ENCODE measurements at places on chromosomes 3 and 15.
A peak's percentile ranks its signal among the peaks of the same experiment; 100 is the strongest.

GRCh38 chr3:9808345-9809037 is 1.6 kb upstream of the TTLL3 start:
- no peak for DNase-seq

- DNase-seq, result peak; percentile 22
These were observed at the start of gene PDE8A for GRCh38 chr15:84981711-84982300. Gene PDE8A, plus strand, starts transcription at chr15:84981856. Its CDS starts 307 bp downstream, at chr15:84982163.

DNA sequence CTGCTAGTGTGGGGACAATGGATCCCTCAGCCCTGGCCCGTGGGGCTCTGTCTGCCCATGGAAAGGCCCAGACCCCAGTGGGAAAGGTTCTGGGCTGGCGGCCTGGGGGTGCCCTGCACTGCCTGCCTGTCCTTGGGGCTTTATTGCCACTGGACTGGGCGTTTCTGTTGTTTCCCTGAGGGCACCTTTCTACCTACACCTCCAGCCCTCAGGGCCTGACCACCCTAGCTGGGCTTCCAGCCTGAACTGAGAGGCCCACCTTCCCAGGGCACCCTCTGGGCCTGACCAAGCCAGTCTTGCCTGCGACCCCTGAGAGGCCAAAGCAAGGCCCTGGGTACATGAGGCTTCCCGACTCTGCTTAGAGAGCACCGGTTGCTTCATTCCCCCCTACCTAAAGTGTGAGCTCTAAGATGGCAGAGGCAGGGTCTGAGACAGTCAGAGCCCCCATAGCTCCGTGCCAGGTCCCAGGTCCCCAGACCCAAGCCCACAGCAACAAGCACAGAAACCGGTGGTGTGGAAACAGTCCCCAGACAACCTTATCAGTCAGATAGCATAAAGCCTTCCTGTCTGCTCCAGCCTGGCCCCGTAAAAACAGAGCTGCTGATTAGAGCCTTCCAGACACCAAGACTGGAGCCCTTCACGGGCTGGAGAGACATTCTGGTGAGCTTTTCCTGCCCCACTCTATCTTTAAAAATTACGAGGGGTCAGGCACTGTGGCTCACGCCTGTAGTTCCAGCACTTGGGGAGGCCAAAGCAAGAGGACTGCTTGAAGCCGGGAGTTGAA is 102.8 kb downstream of the CHSY1 start:
- DNase-seq, result no peak

DNA sequence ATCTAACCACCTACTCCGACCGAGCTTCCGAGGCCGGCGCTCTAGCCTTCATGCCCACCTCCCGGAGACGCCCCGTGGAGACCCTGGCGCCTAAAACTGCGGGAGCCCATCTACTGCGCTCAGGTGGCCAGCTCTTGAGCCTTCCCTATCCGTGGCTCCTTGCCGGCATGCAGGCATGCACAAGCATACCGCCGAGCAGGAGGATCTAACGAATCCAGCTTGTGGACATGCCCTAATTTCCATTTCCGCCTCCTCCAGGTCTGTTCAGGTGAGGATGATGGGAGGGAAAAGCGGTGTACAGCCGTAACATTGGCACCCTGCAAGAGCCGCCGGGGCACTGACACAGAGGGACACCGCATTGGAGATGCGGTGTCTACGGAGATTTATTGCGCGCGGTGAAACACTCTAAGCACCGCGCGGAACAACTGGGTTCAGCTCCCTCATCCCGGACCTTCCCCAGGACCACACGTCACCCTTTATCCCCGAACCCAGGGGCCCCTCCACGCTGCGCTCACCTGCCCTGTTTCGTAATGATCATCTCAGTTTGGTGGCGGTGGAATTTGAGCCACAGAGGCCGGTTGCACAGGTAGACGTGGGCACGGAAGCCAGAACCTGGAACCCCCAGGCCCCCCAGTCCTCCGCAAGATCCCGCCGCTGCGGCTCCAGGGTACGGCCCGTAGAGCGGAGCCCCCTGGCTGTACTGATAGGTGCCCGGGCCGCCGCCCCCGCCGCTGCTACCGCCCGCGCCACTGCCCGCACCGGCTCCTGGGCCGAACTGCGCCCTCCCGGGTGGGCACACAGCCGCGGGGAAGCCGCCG is 1.0 kb downstream of the EOMES start:
- DNase-seq, result no peak

DNA sequence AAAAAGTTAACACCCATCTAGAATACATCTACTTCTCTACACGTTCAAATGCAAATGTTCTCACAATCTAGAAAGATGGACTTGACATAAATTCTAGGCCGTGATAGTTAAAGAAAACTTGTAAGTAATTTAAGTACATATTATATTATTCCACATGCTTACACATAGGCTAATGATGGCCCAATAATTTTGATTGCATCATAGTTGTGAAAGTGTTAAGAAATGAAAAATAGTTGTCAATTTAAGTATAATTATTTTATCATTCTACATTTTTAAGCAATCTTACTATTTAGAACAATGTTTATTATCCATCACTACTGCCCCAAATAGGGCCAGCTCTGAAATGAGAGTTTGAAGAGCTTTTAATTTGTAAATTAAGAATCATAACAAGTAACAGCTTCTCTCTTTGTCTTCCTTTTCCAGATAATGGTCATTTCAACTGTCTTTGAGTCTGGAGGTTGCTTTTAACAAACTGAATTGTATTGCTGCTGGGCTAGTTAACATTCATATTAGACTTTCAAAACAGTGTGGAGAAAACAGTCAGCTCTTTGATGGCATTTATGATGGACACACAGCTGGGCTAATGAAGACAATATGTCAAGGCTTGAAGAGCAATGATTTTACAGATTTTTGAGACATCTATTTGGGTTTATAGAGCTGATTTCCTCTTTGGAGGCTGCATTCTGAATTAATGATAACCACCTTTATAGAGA is 246.1 kb upstream of the KCNH8 start:
- DNase-seq, result no peak

- DNase-seq, result no peak
These were observed 35.2 kb downstream of the SRPRB start for GRCh38 chr3:133840767-133841166.

- DNase-seq, result no peak
These were observed 159.4 kb downstream of the FBLN2 start for GRCh38 chr3:13708301-13708700.

GRCh38 chr3:20104167-20104661 is 64.0 kb downstream of the KAT2B start:
- peak; percentile 28 for DNase-seq

GRCh38 chr3:1103525-1103924 is 10.7 kb downstream of the CNTN6 start:
- DNase-seq, result no peak

DNA sequence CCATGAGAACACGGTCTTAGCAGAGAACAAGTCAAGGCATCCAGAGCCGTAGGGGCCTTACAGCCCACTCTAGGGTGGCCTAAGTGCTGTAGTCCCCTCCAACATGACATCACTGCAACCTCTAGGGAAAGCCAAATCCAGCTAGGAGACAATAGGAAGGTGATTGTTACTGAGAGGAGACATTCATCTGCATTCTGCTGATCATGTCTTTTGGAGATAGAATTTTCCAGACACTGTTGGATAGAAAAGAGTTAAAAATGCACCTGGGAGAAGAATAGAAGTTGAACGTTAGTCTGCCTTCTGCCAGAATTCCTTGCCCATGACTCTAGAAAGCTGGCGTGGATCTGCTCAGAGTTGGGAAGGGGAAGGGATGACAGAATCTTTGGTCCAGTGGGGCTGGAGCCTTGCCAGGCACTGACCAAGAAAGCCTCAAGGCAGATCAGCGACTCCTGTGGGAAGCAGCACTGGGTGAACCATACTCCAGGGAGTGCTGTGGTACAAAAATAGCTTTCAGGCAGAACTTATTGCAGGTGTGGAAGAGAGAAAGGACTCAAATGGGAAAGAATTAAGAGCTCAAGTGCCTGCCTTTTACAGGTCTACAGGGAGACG is 44.8 kb upstream of the RAF1 start:
- DNase-seq, result no peak

DNA sequence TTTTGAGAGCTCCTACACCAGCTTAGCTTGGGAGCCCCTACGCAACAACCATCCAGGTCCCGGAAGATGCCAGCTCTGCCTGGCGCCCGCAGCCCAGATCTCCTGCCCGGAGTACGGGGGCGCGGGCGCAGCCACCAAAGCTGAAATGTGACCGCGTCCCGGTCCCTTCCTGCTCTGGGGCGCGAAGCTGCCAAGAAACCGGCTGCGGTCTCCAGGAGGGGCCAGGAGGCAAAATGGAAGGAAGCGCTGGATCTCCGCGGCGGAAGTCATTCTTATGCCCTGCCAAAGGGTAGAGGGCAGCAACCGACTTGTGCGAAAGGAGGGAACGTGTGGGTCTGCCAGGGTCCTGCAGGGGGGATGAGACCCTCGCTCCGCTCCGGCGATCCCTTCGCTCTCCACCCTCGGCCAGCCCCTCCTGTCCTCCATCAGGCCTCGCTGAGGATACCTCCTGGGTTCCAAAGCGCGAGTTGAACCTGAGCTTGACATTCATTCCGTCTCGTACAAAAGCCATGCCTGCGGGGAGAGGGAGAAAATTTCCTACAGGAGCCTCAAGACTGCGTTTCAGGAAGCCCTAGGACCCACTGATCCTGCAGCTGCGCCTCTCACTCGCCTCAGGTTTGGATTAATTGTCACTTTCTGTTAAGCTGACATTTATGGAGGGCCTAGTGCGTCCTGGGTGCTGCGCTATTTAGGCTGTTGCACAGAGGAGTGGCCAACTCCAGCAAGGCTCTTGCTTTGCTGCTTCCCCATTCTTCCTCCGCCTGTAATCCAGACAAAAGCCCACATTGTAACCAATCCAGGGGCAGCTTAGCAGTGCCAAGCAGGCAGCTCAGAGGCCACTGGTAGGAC is 98.3 kb upstream of the VGLL3 start:
- no peak for DNase-seq

- DNase-seq, result no peak
These were observed 18.8 kb downstream of the MYO9A start for GRCh38 chr15:72099155-72099554.

- no peak for DNase-seq
These were observed 229.9 kb upstream of the GADL1 start for GRCh38 chr3:31124373-31124772.

DNA sequence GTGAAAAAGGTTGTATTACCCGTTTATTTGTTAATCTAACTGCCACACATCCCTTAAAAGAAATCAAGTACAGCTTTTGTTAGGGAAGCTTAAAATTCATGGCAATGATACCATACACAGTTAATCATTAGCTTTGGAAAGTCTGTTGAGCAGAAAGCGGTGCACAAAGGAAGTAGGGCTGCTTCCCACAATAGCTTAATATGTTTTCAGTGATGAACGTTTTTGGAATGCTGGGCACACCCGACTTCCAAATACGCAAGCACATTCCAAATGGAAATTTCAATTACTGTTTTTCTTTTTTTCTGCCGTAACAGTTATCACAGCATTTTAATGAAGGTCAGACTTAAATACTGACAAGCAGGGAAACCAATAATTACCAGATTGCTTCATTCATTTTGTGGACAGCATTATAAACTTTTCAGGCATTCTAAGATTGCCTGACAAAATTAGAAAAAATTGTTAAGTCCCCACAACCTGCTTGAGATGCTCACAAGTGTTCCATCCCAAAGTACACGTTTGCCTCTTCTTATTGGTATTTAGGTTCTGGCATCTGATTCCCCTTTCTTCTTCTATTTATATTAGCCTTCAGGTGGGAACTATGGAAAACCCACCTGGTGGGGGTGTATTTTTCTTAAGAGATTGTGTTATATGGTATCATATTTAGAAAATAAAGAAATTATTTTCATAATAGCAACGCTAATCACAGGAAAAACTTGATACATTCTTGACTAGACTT is 1.1 kb upstream of the ECT2 start:
- no peak for DNase-seq

- DNase-seq, result no peak
These were observed 92.7 kb downstream of the DLG1 start for GRCh38 chr3:197205675-197206074.

DNA sequence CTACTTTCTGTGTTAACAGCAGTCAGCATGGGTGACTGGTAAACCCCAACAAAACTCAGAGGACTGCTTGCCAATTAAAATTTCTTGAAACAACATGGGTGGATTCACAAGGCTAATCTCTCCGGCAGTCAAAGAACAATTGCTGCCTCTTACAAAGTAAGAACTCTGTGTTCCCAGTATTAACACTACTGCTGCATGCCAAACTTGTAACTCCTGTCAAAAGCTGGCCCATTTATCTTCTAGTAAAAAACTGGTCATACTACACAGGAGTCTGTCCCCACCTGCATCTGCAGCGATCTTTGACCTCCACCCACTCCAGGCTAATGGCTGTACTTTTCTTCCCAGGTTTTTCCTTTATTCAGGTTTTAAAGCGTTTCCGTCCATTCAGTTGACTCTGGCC is 8.7 kb upstream of the ZNF589 start:
- no peak for DNase-seq

DNA sequence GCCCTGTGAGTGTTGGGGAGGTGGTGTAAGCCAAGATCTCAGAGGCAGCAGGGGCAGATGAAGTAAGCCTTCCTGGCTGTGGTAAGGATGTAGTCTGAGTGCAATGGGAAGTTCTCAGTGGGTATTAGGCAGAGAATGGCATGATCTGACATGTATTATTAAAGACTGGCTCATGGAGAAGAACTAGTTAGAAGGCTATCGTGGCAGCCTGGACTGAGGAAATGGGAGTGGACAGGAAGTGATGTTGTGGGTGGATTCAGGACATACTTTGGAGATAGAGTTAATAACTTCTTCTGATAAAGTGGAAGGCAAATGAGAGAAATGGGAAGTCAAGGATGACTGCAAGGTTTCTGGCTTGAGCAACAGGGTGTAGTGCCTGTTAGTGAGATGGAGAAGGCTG is 250.9 kb upstream of the CFAP20DC start:
- DNase-seq, result no peak

GRCh38 chr3:170584585-170585007 is 1.3 kb downstream of the SLC7A14 start:
- DNase-seq, result no peak

DNA sequence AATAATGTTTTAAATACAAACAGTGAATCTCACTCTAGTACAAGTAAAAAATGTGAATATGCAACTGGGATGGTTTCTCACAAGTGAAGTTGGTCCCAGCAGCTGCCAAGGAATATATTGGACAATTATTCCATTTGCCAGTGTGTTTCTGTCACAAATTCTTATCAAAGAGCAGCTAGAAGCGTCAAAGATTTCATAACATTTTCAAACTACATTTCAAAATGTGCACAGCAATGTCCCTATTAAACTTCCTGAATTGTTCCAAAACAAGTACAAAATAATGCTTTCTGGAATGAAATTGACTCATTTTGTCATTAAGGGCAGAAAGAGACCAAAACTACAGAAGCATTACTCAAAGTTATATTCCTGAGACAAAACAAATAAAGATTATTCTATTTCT is 38.3 kb downstream of the GPR176 start:
- no peak for DNase-seq

GRCh38 chr15:69562116-69562515 is 109.5 kb downstream of the RPLP1 start:
- DNase-seq, result no peak

DNA sequence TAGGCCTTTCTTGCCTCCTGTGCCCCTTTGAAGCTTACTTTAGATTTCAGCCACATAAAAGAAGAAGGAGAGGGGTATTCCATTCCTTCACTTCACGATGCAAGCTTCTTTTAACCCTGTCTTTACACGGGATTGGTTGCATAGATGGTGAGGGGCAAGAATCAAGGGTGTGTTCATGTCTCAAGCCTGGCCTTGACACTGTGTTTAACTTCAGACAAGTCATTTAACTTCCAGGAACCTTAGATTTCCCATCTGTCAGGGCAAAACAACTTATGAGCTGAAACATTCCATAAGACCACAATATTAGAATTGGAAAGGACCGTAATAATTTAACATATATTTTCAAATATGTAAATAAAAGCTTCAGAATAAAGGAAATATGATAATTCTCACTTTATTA is 344.5 kb downstream of the MFSD1 start:
- DNase-seq, result no peak

- no peak for DNase-seq
These were observed 154.4 kb upstream of the RARB start for GRCh38 chr3:25273582-25274171.

Data from stimulated activated CD4-positive, alpha-beta T cell treated with anti-CD3 and anti-CD28 coated beads, TNF-alpha, amount 100 ng/mL, for 4 hours (primary cell).